ENCODE measurements at places on chromosomes 7 and 10.

- no peak for DNase-seq
These were observed 19.4 kb downstream of the HIPK2 start for GRCh38 chr7:139758388-139758787.

DNA sequence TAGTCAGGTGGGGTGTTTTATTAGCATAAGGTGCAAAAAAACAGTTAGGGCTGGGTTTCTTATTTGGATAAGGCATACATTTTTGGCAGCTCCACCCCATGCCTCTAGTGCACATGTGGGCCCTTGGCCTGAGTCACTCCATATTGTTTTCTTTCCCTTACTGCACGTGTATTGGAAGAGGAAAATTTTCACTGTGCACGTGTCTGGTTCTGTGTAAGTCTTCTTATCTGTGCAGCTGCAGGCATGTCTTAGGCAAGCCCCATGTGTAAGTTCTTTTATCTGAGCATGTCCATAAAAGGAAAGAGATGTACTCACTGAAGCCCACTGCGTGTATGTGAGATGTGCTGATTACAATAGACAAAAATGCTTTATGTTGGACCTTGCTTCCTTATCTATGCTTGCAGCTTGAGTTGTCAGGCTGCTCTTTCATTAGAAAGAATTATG, 540.3 kb upstream of the IGFBP3 start:
- DNase-seq, result peak; percentile 7

DNA sequence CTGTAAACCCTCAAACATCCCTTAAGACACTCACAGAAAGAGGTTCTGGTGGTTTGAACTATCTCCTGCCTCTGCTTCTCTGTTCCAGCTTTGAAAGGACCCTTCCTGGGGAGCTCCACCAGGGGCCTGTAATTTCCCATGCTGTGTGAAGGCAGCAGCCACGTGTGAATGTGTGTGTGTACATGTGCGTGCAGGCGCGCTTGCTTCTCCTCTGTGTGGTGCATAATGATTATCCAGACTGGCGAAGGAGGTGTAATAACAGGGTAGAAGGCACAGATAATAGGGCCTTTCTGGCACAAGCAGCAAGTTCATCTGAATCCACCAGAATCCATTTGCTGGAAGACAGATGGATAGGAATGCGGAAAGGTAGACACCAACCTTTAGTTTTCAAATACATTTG, 466.5 kb downstream of the GRID1 start:
- DNase-seq, result no peak

- DNase-seq, result no peak
These were observed 28.6 kb downstream of the DCLRE1C start for GRCh38 chr10:14925268-14925667.

DNA sequence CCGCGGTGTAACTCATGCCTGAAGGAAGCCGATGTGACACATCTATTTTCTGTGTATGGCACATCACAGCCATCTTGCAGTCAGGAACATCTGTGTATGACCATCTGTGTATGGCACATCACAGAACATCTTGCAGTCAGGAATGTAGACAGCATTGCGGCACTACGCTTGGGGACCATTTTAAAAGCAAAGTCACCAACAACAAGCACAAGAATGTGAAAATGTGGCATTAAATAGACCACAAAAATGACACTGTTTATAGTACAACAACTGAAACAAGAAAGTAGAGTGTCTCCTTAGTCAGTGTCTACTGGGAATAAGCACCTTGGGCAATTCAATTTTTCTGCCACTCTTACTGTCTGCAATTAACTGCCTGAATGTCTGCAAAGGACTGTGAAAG, 124.4 kb downstream of the HGF start:
- DNase-seq, result no peak
